Activated B cell treated with CpG ODN at 0.5 μM for 24 hours (primary cell): ENCODE measurements at places on chromosomes 13 and 19. TPM values are rescaled to one million over a fixed set of nuclear protein-coding genes. Genes with fewer than 3 reads are reported as not detected.

GRCh38 chr19:34838753-34839431, 65.9 kb upstream of the ZNF599 start:
- peak overlapping the region; percentile 35 for H3K4me3 ChIP-seq
- H3K27me3 ChIP-seq: peaks cover 24% of the 10 kb centered on the region
- DNase-seq: no peak
- no peak overlapping the region for H3K27ac ChIP-seq
- H3K4me1 ChIP-seq: peaks cover 9% of the 10 kb centered on the region
- no peaks in the 10 kb centered on the region for H3K36me3 ChIP-seq

DNA sequence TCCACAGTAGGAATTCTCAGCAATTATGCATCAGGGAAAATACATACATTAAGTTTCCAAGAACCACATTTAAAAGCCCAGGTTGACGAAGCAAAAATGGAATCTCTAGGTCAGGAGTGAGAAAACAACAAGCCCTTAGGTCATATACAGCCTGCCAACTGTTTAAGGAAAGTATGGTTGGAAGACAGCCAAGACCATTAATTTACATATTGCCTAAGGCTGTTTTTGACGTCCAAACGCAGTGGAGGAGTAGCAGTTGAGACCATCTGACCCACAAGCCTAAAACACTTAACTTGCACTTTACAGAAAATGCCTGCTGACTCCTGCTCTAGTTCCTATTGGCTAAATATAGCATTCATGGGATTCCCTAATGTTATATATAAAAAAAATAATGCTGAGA, 299.0 kb downstream of the ITGBL1 start:
- DNase-seq: no peak
- no peak overlapping the region for H3K4me3 ChIP-seq
- H3K36me3 ChIP-seq: no peaks in the 10 kb centered on the region
- H3K4me1 ChIP-seq: no peaks in the 10 kb centered on the region
- H3K27ac ChIP-seq: no peak overlapping the region
- H3K27me3 ChIP-seq: peaks cover 5% of the 10 kb centered on the region

- peaks cover 78% of the 10 kb centered on the region for H3K36me3 ChIP-seq
- DNase-seq: no peak
- H3K27me3 ChIP-seq: no peaks in the 10 kb centered on the region
These were observed 19.7 kb downstream of the VRK3 start for GRCh38 chr19:50005428-50005827.

- peak; percentile 48 for DNase-seq
- no peaks in the 10 kb centered on the region for H3K36me3 ChIP-seq
- H3K27me3 ChIP-seq: no peaks in the 10 kb centered on the region
- peak overlapping the region; percentile 7 for H3K4me3 ChIP-seq
- peak overlapping the region; percentile 76 for H3K27ac ChIP-seq
These were observed 5.4 kb upstream of the CDC37 start for GRCh38 chr19:10408511-10409283.

ESD gene
- 73.5 and 74.2 TPM in 2 replicates for total RNA-seq
